Activated T-helper 1 cell treated with anti-CD3 and anti-CD28 coated beads, Interleukin-12 subunit alpha, Interleukin-12 subunit beta, Interleukin-2, Interleukin-4 antibody, amounts not matched to agents 30 ng/mL and 10 ng/mL and 1 ng/mL, durations not matched to agents 14 hours and 24 hours and 36 hours (primary cell): ENCODE measurements at places on chromosomes 6 and 20. TPM values are rescaled to one million over a fixed set of nuclear protein-coding genes. Genes with fewer than 3 reads are reported as not detected.

GRCh38 chr6:24524805-24525204, 30.0 kb downstream of the ALDH5A1 start:
- no peak overlapping the region for H3K27ac ChIP-seq
- no peak overlapping the region for H3K4me3 ChIP-seq
- peaks cover 2% of the 10 kb centered on the region for H3K27me3 ChIP-seq
- peaks cover 7% of the 10 kb centered on the region for H3K4me1 ChIP-seq

Gene SLC17A2
- total RNA-seq, result 0.10 TPM in 2 replicates

GRCh38 chr6:111534231-111534751, 51.3 kb upstream of the REV3L start:
- H3K4me1 ChIP-seq, result peaks cover 49% of the 10 kb centered on the region
- H3K27ac ChIP-seq, result no peak overlapping the region
- DNase-seq, result no peak
- H3K36me3 ChIP-seq, result peaks cover 8% of the 10 kb centered on the region
- H3K27me3 ChIP-seq, result no peaks in the 10 kb centered on the region

Gene ANKS1A
- total RNA-seq, result 9.5 and 9.6 TPM in 2 replicates

DNA sequence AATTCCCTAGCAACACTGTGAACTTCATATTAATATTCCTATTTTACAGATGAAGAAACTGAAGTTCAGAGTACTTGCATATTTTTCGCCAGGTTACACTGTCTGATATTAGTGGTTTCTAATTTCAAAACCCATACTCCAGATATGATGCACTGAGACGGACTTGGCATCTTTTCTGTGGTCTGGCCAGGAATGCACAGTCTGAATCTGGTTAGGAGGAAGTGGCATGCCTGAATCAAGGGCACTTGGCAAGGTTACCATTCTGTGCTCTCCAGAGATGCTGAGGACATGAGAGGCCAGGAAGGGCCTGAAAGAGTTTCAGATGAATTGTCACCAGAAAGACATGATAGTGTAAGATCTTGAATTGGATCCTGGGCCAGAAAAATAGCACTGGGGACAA, 150.1 kb downstream of the HAO1 start:
- no peaks in the 10 kb centered on the region for H3K36me3 ChIP-seq
- no peak overlapping the region for H3K4me3 ChIP-seq
- H3K27me3 ChIP-seq, result no peaks in the 10 kb centered on the region
- H3K27ac ChIP-seq, result no peak overlapping the region
- DNase-seq, result no peak
- no peaks in the 10 kb centered on the region for H3K4me1 ChIP-seq

- H3K27me3 ChIP-seq, result no peaks in the 10 kb centered on the region
- no peaks in the 10 kb centered on the region for H3K4me1 ChIP-seq
- H3K27ac ChIP-seq, result no peak overlapping the region
- no peak overlapping the region for H3K4me3 ChIP-seq
- H3K36me3 ChIP-seq, result peaks cover 17% of the 10 kb centered on the region
- DNase-seq, result no peak
Observed at GRCh38 chr20:37764333-37764935, 70.6 kb downstream of the CTNNBL1 start.
